CD4-positive, alpha-beta T cell treated with Interleukin-6 at 100 ng/mL for 8 hours (primary cell): ENCODE measurements at places on chromosomes 11 and 22.

- no peak for DNase-seq
Observed at GRCh38 chr11:79193663-79194310, 247.0 kb downstream of the TENM4 start.

DNA sequence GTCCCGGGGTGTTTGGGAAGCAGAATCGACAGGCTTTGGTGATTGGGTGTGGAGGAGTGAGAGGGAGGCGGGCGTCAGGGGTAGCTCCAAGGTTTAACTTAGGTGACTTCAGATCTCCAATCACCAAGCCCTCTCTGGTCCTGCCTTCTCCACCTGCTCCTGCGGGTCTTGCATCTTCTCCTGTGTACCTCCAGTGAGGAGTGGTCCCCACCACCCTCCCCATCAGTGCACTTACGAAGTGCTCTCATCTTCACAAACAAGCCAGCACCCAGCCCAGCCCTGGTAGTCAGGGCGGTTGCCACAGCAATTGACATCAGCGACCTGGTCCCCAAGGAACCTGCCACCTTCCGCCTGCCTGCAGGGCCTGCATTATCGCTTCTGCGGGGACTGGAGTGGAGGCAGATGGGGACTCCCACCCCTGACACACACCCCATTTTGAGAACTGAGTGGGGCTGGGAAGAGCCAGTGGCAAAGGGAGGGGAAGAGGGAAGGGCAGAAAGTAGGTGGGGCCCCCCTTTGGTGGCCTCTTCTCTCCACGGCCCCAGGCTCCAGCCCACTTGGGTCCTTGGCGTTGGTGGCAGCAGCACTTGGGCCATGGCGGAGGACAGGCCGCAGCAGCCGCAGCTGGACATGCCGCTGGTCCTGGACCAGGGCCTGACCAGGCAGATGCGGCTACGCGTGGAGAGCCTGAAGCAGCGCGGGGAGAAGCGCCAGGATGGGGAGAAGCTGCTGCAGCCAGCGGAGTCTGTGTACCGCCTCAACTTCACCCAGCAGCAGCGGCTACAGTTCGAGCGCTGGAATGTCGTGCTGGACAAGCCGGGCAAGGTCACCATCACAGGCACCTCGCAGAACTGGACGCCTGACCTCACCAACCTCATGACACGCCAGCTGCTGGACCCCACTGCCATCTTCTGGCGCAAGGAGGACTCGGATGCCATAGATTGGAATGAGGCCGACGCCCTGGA is at the start of gene OMP:
Gene OMP (plus strand): TSS at position 595 of the 965 bp plus-strand sequence. CDS start 0 bp downstream, at position 595.
- no peak for DNase-seq

- DNase-seq = no peak
Observed at GRCh38 chr11:22508665-22509064, 117.0 kb downstream of the FANCF start.

DNA sequence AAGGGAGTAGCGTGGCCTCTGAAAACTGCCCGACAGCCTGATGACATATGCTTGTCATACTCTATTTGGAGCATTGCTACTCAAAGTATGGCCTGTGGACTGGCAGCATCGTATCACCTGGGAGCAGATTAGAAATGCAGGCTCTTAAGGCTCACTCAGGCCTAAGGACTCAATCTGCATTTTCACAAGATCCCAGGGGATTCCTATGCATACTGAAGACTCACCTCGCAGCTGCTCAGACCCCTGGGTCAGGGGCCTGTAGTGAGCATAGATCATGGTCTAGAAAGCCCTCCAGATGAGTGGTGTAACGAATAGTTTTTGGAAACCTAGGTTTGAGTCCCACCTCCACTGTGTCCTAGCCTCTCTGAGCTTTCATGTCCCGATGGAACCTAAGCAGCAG is 126.3 kb downstream of the FEZ1 start:
- DNase-seq = no peak

GRCh38 chr11:112589155-112589554 is 328.5 kb upstream of the PLET1 start:
- no peak for DNase-seq

- no peak for DNase-seq
Observed at GRCh38 chr22:39266398-39267030, 21.7 kb upstream of the PDGFB start.
